Tibial nerve (tissue), 4 donors: ENCODE measurements at places on chromosomes 1 and 21. TPM values are rescaled to one million over a fixed set of nuclear protein-coding genes. Genes with fewer than 3 reads are reported as not detected.

GRCh38 chr1:76830373-76830772 is 36.9 kb upstream of the ST6GALNAC5 start:
- no peak for DNase-seq

Gene NAV1
- total RNA-seq: 49.2 TPM

GRCh38 chr1:11691302-11691914 is at the start of gene DRAXIN:
DRAXIN (plus strand) TSS chr1:11691710; CDS start chr1:11706259, 14,549 bp downstream.
- no peak for DNase-seq

Gene TESK2
- 3.9 TPM for total RNA-seq

DNA sequence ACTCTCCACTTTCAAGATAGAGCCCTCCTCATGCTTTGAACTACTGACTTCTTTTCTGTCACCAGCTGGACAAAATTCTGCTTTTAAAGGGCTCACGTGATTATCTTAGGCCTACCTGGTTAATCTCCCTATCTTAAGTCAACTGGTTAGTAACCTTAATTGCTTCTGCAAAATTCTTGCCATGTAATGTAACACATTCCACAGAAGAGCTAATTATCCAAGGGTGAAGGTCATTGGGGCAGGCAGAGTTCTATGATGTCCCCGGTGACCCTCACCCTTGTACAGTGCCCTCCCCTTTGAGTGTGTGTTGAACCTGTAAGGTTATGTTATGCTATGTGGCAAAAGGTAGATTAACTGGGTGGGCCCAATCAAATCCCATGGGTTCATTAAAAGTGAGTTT is 25.2 kb upstream of the FOXE3 start:
- no peak for DNase-seq

Gene SMPDL3B
- total RNA-seq: not detected
